ENCODE measurements at places on chromosomes 7 and 10.

DNA sequence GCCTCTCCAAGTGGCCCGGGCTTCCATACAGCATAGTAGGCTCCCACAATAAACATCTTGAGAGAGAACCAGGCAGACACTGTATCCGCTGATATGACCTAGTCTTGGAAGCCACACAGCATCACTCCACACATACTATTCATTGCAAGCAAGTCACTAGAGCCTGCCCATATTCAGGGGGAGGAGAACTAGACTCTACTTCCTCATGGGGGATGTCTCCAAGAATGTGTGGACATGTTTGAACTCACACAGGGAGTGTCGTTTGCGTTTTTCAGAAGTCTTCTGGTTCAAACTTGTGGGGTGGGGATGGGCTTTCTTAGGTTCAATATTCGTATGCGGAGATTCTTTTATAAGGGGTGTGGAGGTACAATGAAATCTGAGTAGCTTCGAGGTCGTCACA lies 232.6 kb upstream of the HABP2 start:
- H3K4me1 ChIP-seq, result no peaks in the 10 kb centered on the region
- H3K36me3 ChIP-seq, result no peaks in the 10 kb centered on the region
- no peak for DNase-seq
- peaks cover 23% of the 10 kb centered on the region for H3K27me3 ChIP-seq
- no peak overlapping the region for H3K27ac ChIP-seq
- no peak overlapping the region for H3K4me3 ChIP-seq

- H3K4me3 ChIP-seq, result no peak overlapping the region
- H3K27me3 ChIP-seq, result peaks cover 25% of the 10 kb centered on the region
- DNase-seq, result no peak
- H3K36me3 ChIP-seq, result peaks cover 2% of the 10 kb centered on the region
Measured at GRCh38 chr10:49162063-49162462, 26.1 kb downstream of the TMEM273 start.

GRCh38 chr7:22601003-22601402 lies 101.0 kb upstream of the STEAP1B start:
- H3K4me1 ChIP-seq, result no peaks in the 10 kb centered on the region
- no peak overlapping the region for H3K27ac ChIP-seq
- peaks cover 38% of the 10 kb centered on the region for H3K27me3 ChIP-seq
- no peak for DNase-seq
- H3K36me3 ChIP-seq, result no peaks in the 10 kb centered on the region

GRCh38 chr7:11950281-11950680 lies 118.3 kb upstream of the THSD7A start:
- H3K27ac ChIP-seq, result no peak overlapping the region
- H3K4me3 ChIP-seq, result no peak overlapping the region
- no peaks in the 10 kb centered on the region for H3K27me3 ChIP-seq
- no peaks in the 10 kb centered on the region for H3K4me1 ChIP-seq
- DNase-seq, result no peak

DNA sequence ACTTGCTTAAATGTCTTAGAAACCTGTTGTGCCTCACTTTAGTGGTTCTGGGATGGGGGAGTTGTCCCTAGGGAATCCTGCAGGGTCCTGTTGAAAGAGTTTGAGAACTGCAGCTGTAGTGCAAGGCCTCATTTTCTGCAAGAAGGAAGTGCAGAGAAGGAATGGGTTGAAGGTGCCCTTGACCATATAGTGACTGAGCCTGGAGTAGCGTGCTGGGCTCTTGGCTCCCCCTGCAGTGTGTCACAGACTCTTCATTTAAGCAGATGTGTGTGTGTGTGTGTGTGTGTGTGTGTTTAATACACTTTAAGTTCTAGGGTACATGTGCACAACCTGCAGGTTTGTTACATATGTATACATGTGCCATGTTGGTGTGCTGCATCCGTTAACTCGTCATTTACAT lies 92.2 kb downstream of the GRK5 start:
- H3K4me1 ChIP-seq, result peaks cover 52% of the 10 kb centered on the region
- DNase-seq, result no peak
- peaks cover 3% of the 10 kb centered on the region for H3K36me3 ChIP-seq
- H3K27me3 ChIP-seq, result no peaks in the 10 kb centered on the region
- H3K4me3 ChIP-seq, result no peak overlapping the region
- no peak overlapping the region for H3K27ac ChIP-seq

DNA sequence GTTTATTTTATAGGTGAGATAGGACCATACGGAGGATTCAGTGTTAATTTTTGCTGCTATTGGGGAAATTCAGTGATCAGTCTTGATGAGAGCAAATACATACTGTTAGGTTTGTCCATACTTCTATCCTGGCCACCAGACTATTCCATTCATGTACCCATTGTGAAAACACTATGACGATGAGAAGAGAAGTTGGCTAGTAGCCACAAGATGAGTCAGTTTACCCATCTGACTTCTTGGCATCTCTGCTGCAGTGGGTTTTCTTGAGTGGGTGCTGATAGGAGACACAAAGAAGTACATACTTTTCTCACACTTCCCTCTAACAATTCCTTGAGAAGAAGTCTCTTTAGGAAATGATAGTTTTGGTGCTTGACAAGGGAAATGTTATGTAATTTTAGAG lies 133.1 kb downstream of the TFPI2 start:
- H3K27ac ChIP-seq, result no peak overlapping the region
- DNase-seq, result no peak
- H3K27me3 ChIP-seq, result no peaks in the 10 kb centered on the region
- H3K4me3 ChIP-seq, result no peak overlapping the region
- no peaks in the 10 kb centered on the region for H3K4me1 ChIP-seq

DNA sequence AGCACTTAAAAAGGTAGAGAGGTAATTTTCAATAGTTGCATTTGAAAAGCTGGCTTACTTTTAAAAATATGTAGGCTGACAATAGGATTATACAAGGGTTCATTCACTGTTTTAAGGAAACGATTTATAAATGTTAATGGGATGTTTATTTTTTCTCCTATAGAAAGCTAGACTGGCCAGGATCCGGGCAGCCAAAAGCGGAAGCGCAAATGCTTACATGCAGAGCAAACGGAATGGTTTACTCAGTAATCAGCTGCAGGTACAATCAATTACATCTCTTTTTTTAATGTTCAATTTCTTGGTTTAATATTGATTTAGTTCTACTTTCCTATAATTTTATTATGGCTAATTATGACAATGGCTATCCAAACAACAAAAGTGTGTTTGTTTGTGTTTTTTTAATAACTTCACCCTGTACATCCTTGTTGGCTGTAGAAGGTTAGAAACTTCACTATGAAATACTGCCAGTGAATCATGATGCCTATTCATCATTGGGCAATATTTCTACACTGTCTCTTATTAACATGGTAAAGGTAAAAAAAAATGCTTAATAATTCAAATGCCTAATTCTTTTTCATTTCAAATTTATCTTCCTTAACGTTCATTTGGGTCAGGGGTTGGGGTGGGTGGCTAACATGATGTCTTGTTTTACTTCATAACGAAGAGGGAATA lies 116.4 kb downstream of the TSPAN12 start:
- H3K27ac ChIP-seq, result no peak overlapping the region
- no peaks in the 10 kb centered on the region for H3K4me1 ChIP-seq
- H3K27me3 ChIP-seq, result peaks cover 5% of the 10 kb centered on the region
